ENCODE measurements at places on chromosomes 5 and 9.

- no peak for DNase-seq
Measured at GRCh38 chr9:133303266-133304157, 28.5 kb upstream of the ABO start.

- DNase-seq, result no peak
Measured at GRCh38 chr9:134774410-134774809, 106.2 kb upstream of the FCN2 start.

GRCh38 chr9:97413462-97413861 is 1.6 kb downstream of the TDRD7 start:
- no peak for DNase-seq

DNA sequence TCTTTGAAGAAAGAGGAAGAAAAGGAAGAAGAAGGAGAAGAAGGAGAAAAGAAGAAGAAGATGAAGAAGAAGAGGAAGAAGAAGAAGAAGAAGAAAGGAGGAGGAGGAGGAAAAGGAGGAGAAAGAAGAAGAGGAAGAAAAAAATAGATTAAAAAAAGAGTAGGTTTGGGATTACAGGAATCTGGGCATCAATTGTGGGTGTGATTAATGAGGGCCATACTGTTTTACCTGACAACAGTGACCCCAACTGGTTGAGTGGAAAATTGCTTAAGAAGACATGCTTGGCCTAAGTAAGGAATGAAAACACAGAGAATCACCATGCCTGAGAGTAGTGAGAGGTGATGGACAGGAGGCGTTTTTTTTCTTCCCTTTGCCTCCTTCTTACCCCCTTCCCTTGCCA is 114.6 kb downstream of the FAM170A start:
- peak; percentile 27 for DNase-seq

DNA sequence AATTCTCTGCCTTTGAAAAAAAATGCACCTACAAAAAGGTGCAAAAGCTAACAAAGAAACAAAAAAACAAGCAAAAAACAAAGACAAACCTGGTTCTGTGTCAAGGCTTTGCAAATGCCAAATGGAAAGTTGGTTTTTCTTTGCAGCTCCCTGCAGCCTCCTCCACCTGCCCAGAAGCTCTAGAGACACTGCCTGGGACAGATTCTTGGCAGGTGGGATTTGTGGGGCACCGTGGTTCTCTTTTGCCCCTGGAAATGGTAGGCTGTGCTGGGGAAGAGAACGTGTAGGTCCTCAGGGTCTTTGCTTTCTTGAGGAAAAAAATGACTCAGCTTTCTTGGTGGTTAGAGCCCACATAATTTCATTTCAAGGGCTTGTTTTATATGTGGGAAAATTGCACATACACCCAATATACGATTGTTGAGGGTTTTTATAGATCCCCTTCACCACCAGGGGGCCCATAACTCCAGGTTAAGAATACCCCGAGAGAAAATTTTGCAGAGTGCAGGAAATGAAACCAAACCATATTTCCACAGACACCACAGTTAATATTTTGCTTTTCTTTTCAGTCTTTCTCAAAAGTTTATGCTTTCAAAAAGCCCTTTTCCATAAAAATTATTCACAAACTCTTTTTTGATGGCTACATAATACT is 58.7 kb downstream of the NXNL2 start:
- no peak for DNase-seq

- no peak for DNase-seq
Measured at GRCh38 chr9:68595868-68596267, 55.2 kb upstream of the TMEM252 start.

- no peak for DNase-seq
Measured at GRCh38 chr9:966870-967269, 9.6 kb upstream of the DMRT3 start.

DNA sequence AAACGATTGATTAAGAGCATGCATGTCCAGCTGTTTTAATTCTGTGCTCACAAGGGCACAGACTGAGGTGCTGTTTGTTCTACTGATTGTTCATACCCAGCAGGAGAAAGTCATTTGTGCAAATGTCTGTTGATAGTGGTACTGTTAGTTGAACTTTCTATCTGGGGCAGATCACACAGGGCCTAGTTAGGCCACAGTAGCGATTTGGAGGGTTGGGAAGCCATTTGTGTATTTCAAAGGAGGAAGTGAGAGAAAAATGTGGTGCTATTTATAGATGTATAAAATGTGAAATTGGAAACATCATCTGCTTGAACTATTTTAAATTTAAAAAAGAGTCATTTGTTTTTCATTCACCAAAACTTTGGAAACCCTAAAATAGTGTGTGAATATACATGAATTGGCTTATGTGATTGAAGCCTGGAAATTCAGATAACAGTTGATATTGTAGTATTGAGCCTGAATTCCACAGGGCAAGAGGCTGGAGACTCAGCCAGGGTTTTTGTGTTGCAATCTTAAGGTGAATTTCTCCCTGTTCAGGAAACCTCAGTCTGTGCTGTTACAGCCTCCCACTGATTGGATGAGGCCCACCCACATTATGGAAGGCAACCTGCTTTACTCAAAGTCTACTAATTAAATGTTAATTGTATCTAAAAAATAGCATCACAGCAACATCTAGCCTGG is 162.0 kb upstream of the CDKN2B start:
- no peak for DNase-seq

GRCh38 chr9:109922617-109923470 is 142.8 kb downstream of the PALM2AKAP2 start:
- DNase-seq, result no peak

- no peak for DNase-seq
Measured at GRCh38 chr9:89453452-89453851, 44.5 kb downstream of the SEMA4D start.

DNA sequence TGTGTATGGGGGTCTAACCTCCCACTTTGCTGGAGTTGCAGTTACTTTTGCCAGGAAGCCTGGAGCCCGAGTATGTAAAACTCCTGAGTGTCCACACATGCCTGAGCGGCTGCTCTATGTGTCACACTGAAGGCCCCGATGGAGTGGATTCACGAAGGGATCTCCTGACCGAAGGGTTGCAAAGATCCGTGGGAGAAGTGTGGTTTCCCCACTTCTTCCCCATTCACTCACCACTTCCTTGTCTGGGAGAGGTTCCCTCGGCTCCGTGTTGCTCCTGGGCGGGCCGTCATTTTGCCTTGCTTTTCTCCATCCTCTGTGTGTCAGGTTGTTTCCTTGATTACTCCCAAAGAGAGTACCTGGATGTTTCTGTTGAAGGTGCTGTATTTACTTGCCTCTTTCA is 16.2 kb upstream of the IL3 start:
- DNase-seq, result no peak

GRCh38 chr5:135013445-135013844 is 20.6 kb downstream of the PITX1 start:
- DNase-seq, result no peak

- DNase-seq, result no peak
Measured at GRCh38 chr9:98766586-98766985, 29.8 kb downstream of the ANKS6 start.

DNA sequence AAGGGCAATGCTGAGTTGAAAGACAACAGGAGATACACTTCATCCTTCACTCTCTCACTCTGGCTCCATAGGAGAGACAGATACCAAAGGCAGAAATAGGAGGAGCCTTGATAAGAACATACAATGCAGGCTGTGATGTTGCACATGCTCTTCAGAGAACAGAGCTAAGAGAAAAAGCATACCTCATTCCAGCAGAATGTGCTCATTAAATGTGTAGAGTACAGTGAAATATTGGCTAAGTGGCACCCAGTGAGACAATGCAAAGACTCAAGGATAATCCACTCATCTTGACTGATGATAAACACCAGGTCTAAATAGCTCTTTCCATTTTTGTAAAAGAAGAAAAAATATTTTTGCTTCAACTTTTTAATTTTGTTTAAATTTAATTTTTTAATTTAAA is 139.7 kb downstream of the OR2K2 start:
- no peak for DNase-seq

DNA sequence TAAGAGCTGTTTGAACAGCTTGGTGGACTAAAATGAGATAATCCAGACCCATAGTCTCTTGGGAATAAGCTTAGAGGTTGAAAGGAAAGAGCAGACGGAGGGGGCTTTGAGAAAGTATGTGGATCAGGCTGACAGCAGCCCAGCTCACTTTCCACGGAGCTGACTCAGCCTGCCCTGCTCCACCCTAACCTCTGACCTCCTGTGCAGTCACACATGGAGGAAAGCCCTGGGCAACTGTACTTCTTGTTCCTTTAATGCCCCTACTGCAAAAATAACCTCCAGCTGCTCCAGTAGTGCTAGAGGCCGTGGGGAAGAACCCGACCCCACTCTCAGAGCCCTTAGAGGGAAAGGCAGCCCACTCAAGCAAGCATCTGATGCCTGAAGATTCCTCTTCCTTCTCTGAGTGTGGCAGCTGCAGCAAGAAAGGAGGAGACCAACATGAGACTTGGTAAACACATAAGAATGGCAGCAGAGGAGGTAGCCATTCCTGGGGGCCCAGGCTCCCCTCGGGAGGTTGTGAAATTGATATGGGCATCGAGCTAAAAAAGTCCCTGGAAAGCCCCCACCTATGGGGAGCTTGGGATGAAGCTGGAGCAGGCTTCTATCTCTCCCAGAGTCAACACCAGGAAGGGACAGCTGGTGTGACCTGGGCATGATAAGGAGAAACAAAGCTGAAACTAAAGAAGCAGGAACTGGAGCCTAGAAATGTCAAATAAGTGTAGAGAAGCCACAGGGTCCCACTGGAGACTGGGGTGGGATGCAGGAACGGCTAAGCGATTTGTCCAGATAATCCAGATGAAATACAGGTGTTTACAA is 204.3 kb downstream of the PIK3R1 start:
- peak; percentile 21 for DNase-seq

DNA sequence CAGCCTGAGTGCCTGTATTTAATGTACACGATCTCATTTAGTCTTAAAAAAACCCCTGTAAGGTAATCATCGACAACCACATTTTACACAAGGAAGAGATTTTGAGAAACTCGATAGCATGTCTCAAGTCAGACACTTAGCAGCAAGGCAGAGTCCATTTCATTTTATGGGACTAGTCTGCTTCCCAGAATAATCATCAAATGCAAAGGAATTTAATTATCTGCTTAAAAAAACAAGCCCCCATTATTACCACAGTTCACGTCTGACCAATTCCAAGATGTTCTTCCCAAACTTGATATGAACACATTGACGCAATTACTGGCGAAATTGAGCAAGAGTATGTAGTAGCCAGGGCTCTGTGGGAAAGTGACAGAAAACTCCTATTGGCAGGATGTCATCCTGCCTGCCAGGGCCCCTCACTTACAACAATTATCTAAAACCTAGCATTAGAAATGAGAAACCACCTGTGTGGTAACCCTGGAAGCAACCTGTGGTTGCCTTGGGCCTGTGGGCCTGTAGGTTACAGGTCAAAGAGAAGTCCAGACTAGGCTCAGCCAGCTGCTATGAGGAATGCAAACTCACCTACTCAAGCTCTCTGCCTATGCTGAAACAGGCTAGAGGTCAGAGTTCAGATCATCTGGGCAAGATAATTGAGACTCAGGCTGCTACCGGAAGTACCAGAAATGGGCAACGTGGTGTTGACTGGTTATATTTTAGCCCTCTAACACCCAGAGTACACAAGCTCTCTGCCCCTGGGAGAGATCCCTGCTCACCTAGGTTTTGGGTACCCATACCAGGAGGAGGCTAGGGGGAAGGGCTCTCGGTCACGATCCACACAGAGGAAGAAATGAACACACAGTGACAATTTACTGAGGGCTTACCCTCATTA is 1.6 kb downstream of the B4GALT1 start:
- no peak for DNase-seq

DNA sequence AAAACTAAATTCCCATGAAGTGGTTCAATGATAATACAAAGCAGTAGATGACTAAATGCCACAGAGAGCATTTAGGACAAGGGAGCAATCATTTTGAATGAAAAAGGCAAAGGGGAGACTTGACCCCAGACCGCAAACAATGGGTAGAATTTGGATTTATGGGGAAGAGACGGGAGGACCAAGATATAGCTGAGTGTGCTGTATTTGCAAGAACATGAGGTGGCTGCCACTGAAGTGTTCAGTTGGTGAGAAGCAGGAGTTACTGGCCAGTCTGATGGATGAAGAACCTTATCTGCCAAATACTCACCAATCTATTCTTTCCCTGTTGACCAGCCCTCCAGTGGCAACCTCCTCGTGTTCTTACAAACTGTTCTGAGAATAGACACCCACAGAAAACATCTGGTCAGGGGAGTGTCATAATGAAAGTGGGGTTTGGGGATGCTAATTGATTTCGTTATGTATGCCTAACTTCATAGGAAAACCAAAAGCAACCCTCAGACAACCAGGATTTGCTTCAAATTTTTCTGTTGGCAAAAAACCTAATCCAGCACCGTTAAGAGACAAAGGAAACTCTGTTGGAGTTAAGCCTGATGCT is 19.8 kb downstream of the TDRD7 start:
- no peak for DNase-seq

DNA sequence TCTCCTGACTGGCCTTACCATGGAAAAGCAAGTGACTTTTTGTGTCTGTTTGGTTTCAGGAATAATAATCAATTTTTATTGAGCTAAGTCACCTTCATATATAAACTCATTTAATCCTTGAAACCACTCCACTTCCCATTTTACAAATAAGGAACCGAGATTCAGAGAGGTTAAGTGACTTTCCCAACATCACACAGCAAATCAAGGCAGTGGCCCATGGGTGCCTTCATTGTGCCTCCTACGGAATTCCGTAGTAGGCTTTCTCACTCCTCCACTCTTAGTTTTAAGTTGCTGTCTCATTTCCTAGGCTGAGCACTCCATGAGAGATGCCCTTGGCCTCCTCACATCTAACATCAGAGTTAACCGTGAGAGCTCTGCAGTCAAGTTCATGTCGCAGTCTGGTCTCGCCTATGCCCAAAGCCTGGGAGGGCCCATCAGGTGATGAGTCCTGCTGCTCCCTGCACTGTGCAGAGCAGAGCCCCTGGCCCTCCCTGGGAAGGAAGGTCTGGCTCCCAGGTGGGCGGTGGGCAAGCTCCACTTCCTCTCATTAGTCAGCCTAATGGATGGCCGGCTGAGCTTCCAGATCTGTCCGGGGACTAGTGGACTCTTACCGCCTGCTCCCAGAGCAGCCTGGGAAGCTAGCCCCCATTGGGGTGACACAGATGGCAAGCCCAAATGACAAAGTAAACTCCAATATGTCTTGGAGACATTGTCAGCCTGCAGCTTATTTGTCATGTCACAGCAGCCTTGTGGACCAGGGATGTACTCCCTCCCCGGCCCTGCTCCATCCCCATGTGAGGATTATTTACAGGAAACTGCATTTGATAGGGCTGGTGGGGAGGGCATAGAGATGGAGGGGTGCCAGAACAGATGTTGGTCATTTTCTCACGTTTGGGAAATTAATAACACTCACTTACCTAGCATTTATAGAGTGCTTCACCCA is 123.4 kb downstream of the MVB12B start:
- DNase-seq, result no peak

DNA sequence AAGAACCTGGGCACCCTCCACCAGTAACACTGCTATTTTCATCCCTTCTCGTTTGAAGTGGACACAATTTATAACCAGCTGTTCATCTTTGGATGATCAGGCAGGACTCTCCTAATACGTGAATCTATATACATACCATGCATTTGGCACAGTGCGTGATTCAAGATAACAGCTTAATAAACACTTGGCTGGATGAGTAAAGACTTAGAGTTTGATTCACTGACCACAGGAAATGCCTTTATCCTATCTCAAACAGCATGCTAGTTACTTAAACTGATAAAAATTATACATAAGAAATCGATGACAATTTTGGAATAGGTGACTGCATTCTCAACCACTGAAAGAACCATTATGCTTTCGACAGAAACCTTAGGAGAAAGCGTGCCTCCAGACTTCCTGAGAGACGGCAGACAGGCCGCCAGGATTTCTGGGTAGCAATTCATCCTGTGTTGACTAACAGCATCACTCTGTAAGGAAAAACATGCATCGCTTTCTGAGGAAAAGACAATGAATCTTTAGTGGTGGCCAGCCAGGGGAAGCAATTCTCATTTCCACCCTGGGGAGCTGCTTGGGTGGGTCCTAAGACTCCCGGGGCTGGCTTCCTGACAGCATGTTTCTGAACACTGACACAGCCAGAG is 9.7 kb downstream of the MRPL36 start:
- DNase-seq, result no peak
